Sigmoid colon (tissue), 7 donors: ENCODE measurements at places on chromosomes 11 and 22. TPM values are rescaled to one million over a fixed set of nuclear protein-coding genes. Genes with fewer than 3 reads are reported as not detected.

DNA sequence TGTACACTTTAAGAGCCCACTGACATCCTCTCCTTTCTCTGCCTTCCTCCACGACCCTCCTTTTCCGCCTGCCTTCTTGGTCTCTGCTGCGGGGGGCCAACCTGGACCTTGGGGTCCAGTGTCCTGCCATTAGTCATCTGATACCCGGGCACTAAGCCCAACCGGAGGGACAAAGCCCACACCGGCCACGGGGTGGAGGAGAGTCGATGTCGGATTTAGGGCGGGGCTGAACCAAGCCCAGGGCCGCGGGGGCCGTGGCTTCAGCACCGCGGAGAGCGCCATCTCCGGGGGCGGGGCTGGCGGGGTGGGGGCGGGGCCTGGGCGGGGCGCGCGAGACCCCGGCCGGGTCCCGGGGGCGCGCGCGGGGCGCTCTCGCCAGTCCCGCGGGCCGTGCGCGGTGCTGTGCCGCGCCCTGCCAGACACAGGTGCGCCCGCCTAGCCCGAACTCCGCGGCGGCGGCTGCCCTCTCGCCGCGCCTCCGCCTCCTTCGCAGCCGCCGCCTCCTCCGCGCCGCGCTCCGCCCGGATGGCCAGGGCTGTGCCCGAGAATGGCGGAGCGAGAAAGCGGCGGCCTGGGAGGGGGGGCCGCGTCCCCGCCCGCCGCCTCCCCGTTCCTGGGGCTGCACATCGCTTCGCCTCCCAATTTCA is at the start of gene MAPK8IP1:
Gene MAPK8IP1, plus strand, starts transcription at position 378 of the 647 bp plus-strand sequence. Its CDS starts 170 bp downstream, at position 548.
- no peak for DNase-seq

DNA sequence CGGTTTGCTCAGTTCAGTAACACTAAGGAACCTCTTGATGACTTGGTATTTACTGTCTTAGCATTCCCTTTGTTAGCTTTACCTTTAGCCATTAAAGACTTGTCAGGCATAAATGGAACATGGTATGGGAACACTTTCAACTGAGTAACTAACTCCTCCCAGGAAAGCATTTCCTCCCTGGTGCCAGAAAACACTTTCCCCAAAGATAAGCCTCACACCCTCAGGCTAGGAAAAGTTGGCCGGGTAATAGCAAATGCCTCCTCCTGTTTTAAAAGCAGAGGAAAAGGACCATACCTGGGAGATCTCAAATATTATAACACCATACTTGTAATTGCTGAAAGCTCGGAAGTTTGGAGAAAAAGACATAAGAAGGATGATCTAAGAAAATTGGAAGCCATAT is 12.0 kb downstream of the KCNJ11 start:
- DNase-seq = no peak

DNA sequence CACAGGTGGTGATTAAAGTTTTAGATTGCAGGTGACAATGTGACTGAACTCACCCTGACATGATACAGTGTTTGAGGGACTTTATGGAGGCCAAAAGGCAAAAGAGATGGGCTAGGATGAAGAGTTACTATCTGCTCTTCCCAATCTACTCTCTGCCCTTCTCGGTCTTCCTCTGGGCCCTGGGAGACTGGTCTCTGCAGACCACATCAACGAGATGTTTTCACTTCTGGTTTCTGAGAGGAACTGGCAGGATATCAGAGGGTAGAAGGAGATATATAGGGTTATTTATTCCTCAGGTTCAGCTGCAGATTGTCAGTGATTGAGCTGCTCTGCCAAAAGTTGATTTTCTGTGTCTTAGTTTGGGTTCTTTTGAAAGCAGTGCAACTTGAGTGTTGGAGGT is 32.4 kb upstream of the CD44 start:
- no peak for DNase-seq

GRCh38 chr11:76155500-76156227 is 50.6 kb downstream of the WNT11 start:
- DNase-seq = no peak

DNA sequence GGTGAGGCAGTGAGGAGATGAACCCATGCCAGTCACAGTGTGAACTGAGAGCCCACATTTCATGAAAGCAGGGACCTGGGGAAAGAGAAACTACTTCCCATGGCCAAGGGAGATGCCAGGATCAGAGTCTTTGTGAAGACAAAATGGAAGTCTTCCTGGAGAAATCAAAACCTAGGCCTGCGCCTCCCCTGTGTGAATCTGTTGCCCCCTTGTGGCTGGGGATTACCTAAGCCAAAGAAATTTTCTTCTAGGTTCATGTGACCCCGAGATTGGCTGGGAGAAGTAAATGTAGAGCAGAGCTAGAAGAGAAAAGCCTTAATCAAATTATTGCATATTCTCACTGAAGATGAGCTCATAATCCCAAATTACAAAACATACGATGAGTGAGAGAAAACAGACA is 1075.3 kb downstream of the TBC1D22A start:
- no peak for DNase-seq

GRCh38 chr11:99818991-99819390 is 798.2 kb downstream of the CNTN5 start:
- DNase-seq = no peak

DNA sequence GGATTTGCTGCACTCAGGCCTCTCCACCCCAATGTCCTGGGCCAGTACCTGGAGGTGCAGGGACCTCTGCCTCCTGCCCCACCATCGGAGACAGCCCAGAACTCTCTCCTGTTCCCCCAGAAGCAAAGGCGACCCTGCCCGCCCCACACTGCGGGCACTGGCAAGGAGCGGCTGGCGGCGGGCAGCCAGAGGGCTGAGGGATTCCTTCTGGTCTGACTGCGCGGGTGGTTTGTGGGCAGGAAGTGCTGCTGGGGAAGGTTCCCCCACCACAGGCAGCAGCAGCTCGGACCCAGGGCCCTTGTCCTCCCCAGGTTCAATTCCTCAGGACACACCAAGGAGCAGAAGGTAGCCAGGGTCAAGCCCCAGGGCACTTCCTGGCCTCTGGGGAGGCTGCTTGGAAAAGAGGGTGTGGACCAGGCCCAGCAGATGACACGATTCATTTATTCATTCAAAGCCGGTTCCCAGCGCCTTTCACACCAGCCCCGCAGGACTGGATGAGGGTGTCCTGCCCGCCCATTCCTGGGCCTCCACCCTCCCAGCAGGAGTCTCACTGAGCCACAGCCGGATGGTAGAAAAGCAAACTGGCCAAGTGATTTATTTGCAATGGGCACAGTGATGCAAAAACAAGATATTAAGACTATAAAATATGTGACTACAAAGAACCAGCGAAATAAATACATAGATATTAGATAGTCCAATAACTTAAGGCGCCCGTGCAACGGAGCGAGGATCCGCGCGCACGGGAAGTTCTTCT is 1.2 kb downstream of the PHLDA2 start:
- DNase-seq = no peak

- peak; percentile 58 for DNase-seq
Observed at GRCh38 chr11:60905551-60906113, 753 bp downstream of the PRPF19 start.

DNA sequence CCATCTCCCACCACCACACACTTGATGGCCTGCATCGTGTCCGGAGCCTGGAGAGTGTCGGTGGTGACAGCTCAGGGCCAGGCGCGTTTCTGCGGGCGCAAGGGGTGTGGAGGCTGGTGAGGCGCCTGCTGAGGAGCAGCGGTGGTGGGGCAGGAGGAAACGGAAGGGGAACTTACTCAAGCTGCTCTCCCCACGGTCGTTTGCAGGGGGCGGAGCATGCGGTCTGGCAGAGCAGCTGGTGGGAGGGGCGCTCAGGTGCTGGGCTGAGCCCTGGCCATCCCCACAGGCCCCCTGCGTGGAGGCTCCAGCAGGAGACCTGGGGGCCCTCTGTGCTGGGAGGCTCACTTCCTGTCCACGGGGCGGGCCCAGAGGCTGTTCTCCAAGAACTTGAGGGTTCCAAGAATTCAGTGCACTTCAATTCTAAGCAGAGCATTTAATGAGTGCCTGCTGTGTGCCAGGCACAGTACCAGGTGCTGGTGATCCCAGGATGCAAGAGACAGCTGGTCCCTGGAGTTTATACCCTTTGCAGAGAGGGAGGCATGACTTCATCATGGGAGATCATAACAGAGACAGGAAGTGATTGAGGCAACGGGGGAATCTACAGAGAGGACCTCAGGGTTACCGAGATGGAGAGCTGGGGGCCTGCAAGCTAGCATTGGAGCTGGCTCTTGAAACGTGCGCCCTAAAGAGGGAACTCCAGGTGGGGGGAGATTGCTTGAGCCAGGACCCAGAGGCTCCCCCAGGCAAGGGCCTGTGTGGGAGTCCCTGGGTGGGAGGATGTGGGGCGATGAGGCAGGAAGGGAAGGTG is at the start of gene RAC2:
Gene RAC2, minus strand, starts transcription at position 156 of the 808 bp plus-strand sequence. Its CDS starts 121 bp downstream, at position 35.
- peak; percentile 72 for DNase-seq

GRCh38 chr22:31812977-31813605 is 59.3 kb downstream of the DEPDC5 start:
- no peak for DNase-seq

DNA sequence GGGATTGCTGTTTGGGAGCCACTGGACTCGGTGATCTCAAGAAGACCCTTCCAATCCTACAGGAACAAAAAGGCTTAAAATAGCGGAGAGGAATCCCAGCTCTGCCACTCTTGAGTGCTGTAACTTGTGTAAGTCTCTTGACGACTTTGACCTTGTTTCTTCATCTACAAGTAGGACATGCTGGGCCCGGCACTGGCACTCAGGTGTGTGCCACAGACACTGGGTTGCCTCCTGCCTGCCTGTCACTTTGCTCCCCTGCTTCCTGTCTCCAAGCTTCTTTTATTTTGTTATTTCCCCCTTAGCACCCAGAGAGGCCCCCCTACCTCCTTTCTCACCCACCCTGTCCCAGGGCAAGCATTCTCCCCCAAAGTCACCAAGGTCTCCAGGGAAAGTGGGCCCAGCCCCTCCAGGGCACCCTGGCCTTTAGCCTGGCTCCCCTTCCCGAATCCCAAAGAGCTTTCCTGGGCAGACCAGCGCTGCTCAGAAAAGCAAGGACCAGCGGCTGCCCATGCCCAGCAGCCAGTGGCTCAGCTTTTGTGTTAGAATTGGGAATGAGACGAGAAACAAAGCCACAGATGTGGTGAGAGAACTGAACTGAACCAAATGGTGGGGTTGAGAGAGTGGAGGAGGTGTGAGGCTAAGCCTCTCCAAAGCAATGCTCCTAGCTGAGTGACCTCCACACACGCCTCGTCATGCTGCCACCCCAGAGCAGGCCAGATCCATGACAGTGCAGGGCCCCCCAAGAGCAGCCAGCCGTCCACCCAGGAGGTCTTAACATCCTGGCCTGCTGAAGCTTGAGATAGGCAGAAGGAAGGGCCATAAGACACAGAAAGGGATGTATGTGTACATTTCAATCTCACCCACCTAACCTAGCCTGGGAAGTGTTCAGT is 4.5 kb downstream of the TRIM29 start:
- DNase-seq = peak; percentile 38

GRCh38 chr11:41320653-41321052 is 138.8 kb downstream of the LRRC4C start:
- DNase-seq = no peak

DNA sequence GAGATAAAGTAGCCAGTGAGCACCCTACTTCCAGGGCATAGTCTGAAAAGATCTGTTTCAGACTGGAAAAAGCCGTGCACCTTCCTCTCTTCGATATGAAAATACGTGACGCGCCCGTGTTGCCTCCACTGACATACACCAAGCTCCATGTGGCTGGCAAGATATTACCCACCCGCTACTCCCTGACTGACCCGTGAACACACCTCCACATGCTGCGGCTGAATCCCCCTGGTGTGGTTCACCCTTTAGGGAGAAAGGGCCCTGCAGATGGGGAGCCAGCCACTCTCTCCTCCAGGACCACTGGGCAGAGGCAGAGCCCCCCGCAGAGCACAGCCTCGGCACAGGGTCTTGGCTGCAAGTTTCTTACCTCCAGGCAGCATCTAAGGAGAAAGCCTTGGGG is 245.0 kb downstream of the BRD1 start:
- no peak for DNase-seq

DNA sequence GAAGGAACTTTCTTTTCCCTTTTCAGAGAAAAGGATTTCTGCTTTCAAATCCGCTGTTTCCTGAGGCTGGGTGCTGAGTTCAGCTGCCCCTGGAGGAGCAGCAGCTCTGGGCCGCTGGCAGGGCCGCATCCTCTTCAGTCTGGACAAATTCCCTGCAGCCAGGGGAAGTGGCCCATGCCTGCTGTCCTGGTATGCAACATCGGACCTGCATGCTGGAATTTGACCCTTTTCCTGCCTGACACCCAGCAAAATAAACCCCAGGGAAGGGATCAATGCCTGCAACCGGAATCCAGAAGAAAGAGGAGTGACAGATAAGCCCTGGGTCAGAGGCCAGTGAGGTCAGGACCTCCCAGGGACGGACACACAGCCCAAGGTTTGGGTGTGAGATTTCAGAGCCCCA is 54.1 kb upstream of the LINC01488 start:
- peak; percentile 61 for DNase-seq

GRCh38 chr11:31247321-31247720 is 122.2 kb downstream of the DCDC1 start:
- no peak for DNase-seq

GRCh38 chr11:35321532-35322317 is 97.6 kb downstream of the SLC1A2 start:
- DNase-seq = no peak

GRCh38 chr11:134616038-134616437 is 204.0 kb upstream of the B3GAT1 start:
- no peak for DNase-seq

- no peak for DNase-seq
Observed at GRCh38 chr22:36492109-36492508, 10.7 kb upstream of the TXN2 start.

- DNase-seq = no peak
Observed at GRCh38 chr11:13669544-13670488, 1.3 kb downstream of the FAR1 start.

GRCh38 chr11:108906329-108906728 is 241.5 kb downstream of the DDX10 start:
- no peak for DNase-seq

DNA sequence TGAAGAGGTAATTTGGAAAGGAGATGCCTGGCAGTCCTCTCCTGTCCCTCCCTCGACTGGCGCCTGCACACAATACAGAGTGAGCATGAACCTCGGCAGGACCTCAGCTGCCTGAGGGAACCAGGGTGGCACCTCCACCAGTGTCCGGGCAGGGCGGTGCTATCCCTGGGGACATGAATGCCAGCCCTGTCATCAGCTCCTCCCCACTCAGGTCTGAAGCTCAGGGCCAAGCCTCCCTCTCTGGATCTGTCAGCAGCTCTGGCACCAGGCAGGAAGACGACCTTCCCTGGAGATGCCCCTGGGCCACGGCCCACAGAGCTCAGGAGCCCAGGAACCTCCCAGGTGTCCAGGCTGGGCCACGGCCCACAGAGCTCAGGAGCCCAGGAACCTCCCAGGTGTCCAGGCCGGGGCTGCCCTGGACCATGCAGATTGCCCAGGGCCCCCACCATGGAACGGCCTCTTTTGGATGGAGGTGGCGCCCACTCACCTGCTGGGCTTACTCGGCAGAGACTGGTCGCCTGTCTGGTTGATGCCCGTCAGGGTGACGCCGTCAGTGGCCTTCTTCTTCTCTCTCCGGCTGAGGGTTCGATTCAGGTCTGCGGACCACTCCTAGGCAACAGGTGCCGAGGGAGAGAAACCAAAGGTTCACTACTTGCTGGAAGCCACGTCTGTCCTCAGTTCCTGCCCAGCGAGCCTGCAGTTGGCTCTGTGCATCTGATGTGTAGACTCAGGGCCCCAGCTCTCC is 21.7 kb upstream of the ARFGAP3 start:
- DNase-seq = no peak

GRCh38 chr11:23233075-23233474 is 372.8 kb upstream of the CCDC179 start:
- no peak for DNase-seq

Gene LIF
- 0.28 TPM for total RNA-seq

Gene C22orf15
- total RNA-seq = not detected

Gene ELF5
- total RNA-seq = not detected

Gene KRTAP5-8
- total RNA-seq = not detected

Gene IGLL1
- not detected for total RNA-seq

Gene SERPING1
- total RNA-seq = 249 TPM

Gene BTBD18
- not detected for total RNA-seq

Gene MB
- 1.9 TPM for total RNA-seq

Gene MIOX
- total RNA-seq = not detected
